ENCODE measurements at places on chromosomes 12 and 14. TPM values are rescaled to one million over a fixed set of nuclear protein-coding genes. Genes with fewer than 3 reads are reported as not detected.
A peak's percentile ranks its signal among the peaks of the same experiment; 100 is the strongest.

The CCDC198 gene
- total RNA-seq, result not detected

GRCh38 chr12:127035011-127035879 is 1231.7 kb upstream of the TMEM132C start:
- H3K27me3 ChIP-seq, result no peaks in the 10 kb centered on the region
- no peak for DNase-seq
- H3K27ac ChIP-seq, result no peak overlapping the region
- H3K4me1 ChIP-seq, result no peaks in the 10 kb centered on the region
- H3K36me3 ChIP-seq, result no peaks in the 10 kb centered on the region
- no peak overlapping the region for H3K4me3 ChIP-seq

GRCh38 chr12:104142543-104142942 is 4.5 kb upstream of the NFYB start:
- no peak for DNase-seq
- no peak overlapping the region for H3K4me3 ChIP-seq
- peaks cover 3% of the 10 kb centered on the region for H3K36me3 ChIP-seq
- peaks cover 13% of the 10 kb centered on the region for H3K27me3 ChIP-seq
- peaks cover 9% of the 10 kb centered on the region for H3K4me1 ChIP-seq

GRCh38 chr12:113808095-113808951 is 157.8 kb downstream of the RBM19 start:
- no peak overlapping the region for H3K27ac ChIP-seq
- peaks cover 14% of the 10 kb centered on the region for H3K36me3 ChIP-seq
- no peak overlapping the region for H3K4me3 ChIP-seq
- H3K4me1 ChIP-seq, result no peaks in the 10 kb centered on the region
- no peak for DNase-seq
- no peaks in the 10 kb centered on the region for H3K27me3 ChIP-seq

- DNase-seq, result no peak
- no peaks in the 10 kb centered on the region for H3K36me3 ChIP-seq
- H3K4me1 ChIP-seq, result peaks cover 46% of the 10 kb centered on the region
- no peaks in the 10 kb centered on the region for H3K27me3 ChIP-seq
- H3K27ac ChIP-seq, result no peak overlapping the region
- no peak overlapping the region for H3K4me3 ChIP-seq
Observed at GRCh38 chr14:105993814-105994213, 467.4 kb downstream of the TMEM121 start.

DNA sequence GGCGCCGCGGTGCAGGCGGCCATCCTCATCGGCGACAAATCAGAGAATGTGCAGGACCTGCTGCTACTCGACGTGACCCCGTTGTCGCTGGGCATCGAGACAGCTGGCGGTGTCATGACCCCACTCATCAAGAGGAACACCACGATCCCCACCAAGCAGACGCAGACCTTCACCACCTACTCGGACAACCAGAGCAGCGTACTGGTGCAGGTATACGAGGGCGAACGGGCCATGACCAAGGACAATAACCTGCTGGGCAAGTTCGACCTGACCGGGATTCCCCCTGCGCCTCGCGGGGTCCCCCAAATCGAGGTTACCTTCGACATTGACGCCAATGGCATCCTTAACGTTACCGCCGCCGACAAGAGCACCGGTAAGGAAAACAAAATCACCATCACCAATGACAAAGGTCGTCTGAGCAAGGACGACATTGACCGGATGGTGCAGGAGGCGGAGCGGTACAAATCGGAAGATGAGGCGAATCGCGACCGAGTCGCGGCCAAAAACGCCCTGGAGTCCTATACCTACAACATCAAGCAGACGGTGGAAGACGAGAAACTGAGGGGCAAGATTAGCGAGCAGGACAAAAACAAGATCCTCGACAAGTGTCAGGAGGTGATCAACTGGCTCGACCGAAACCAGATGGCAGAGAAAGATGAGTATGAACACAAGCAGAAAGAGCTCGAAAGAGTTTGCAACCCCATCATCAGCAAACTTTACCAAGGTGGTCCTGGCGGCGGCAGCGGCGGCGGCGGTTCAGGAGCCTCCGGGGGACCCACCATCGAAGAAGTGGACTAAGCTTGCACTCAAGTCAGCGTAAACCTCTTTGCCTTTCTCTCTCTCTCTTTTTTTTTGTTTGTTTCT is 1.7 kb downstream of the HSPA2 start:
- peak; percentile 27 for DNase-seq
- H3K4me1 ChIP-seq, result peaks cover 37% of the 10 kb centered on the region
- peaks cover 58% of the 10 kb centered on the region for H3K27me3 ChIP-seq
- peak overlapping the region; percentile 97 for H3K4me3 ChIP-seq
- H3K36me3 ChIP-seq, result peaks cover 12% of the 10 kb centered on the region

DNA sequence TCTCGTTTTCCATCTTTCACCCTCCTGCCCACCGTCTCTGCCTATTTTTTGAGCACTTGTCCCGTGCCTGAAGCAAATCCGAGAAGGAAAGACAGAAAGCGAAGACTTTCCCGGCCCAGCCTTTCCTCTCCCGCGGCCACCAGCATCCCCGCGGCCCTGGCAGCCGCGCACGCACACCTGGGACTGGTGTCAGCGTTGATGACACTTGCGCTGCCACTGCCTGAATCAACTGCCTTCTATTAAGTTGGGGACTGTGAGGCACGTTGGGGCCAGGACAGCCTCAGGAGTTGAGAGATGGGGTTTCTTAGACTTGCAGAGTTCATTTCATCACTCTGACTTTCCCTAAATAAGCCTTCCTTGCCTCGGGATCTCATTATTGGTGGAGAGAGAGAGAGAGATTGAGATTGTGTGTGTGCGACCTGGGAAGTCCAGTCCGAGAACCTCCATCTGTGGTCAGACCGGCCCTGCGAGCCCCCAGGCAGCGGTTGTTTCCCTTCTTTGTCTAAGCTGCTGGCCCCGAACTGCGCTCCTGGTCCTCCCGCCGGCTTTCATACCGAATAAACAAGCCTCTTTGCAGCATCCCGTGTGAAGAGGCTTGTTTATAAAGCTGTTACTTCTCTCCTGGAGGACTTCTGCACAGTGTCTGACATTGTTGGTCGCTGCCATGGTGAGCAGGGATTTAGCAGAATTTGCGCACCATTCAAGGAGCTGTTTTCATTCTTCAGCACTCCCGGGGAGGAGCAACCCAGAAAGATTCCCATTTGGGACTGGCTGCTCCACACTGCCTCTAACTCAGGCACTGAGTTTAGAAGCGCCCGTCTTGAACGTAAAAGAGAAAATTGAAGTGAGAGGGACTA is 1.5 kb downstream of the PDZRN4 start:
- DNase-seq, result no peak
- H3K27me3 ChIP-seq, result peaks cover 39% of the 10 kb centered on the region
- H3K27ac ChIP-seq, result no peak overlapping the region
- H3K4me1 ChIP-seq, result peaks cover 9% of the 10 kb centered on the region

- no peak overlapping the region for H3K4me3 ChIP-seq
- no peaks in the 10 kb centered on the region for H3K36me3 ChIP-seq
Observed at GRCh38 chr12:449203-449602, 10.5 kb upstream of the B4GALNT3 start.

GRCh38 chr12:68780731-68781130 is 27.2 kb upstream of the MDM2 start:
- H3K4me3 ChIP-seq, result no peak overlapping the region
- no peaks in the 10 kb centered on the region for H3K36me3 ChIP-seq
- no peak overlapping the region for H3K27ac ChIP-seq
- no peaks in the 10 kb centered on the region for H3K27me3 ChIP-seq

GRCh38 chr12:112303004-112303403 is 79.2 kb downstream of the HECTD4 start:
- peak; percentile 64 for DNase-seq
- peaks cover 11% of the 10 kb centered on the region for H3K4me1 ChIP-seq

The ARHGEF40 gene
- total RNA-seq, result 0.37 TPM

The NUP37 gene
- total RNA-seq, result 129 TPM

GRCh38 chr12:19223018-19223417 is 93.5 kb downstream of the PLEKHA5 start:
- no peak overlapping the region for H3K27ac ChIP-seq
- no peaks in the 10 kb centered on the region for H3K36me3 ChIP-seq
- no peak overlapping the region for H3K4me3 ChIP-seq
- no peak for DNase-seq
- H3K27me3 ChIP-seq, result no peaks in the 10 kb centered on the region

- H3K36me3 ChIP-seq, result no peaks in the 10 kb centered on the region
- no peak for DNase-seq
- peaks cover 53% of the 10 kb centered on the region for H3K4me1 ChIP-seq
- H3K27ac ChIP-seq, result no peak overlapping the region
- no peaks in the 10 kb centered on the region for H3K27me3 ChIP-seq
Observed at GRCh38 chr14:76918256-76918781, 92.1 kb downstream of the LRRC74A start.

The SLC10A1 gene
- total RNA-seq, result not detected

DNA sequence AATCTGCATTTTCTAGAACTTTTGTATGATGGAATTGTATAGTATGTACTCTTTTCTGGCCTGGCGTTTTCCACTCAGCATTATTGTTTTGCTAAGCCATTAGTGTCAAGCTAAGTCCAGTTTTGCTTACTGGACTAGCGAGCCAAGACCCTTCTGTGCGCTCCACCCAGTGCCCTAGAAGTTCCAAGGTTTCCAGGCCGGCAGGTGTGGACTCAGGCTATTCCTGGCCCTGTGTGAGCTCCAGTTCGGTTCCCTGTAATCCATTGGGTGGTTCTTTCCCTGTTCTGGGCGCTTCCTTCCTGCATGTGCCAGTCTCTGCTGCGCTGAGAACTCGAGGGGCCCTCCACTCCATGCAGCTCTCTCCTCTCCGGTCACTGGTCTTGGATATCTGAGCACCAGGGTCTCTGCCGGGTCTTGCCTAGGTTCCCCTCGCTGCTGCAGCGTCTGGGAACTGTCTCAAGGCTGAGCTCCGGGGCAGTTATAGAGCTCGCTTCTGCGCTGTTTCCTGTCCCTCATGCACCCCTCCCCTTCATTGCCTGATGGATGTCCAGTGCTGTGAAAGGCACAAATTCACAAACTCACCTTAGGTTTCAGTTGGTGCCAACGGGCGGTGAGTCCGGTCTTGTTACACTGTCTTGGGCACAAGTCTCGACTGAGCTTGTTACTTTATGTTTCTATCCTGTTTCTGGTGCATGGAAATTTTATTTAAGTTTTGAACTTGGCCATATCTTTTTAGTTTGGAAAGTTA is 100.8 kb downstream of the ADGRD1 start:
- no peaks in the 10 kb centered on the region for H3K4me1 ChIP-seq
- H3K4me3 ChIP-seq, result no peak overlapping the region
- peaks cover 38% of the 10 kb centered on the region for H3K27me3 ChIP-seq
- H3K36me3 ChIP-seq, result no peaks in the 10 kb centered on the region
- no peak overlapping the region for H3K27ac ChIP-seq

DNA sequence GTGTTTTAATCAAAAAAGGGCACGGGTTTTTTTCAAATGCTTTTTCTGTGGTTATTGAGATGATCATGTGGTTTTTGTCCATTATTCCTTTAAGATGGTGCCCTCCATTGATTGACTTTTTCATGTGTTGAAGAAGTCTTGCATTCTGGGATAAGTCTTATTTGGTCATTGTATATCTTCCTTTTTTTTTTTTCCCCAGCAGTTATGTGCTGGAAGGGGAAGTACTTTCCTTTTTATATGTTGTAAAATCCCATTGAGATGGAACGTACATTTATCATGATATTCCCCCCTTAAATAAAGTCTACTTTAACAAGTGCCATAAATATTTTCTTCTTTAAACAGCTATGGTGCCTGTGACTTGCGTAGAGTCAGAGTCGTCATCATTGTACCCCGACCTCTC is 24.8 kb upstream of the MUCL1 start:
- peak overlapping the region; percentile 34 for H3K27ac ChIP-seq
- no peak overlapping the region for H3K4me3 ChIP-seq
- no peaks in the 10 kb centered on the region for H3K4me1 ChIP-seq
- no peak for DNase-seq

DNA sequence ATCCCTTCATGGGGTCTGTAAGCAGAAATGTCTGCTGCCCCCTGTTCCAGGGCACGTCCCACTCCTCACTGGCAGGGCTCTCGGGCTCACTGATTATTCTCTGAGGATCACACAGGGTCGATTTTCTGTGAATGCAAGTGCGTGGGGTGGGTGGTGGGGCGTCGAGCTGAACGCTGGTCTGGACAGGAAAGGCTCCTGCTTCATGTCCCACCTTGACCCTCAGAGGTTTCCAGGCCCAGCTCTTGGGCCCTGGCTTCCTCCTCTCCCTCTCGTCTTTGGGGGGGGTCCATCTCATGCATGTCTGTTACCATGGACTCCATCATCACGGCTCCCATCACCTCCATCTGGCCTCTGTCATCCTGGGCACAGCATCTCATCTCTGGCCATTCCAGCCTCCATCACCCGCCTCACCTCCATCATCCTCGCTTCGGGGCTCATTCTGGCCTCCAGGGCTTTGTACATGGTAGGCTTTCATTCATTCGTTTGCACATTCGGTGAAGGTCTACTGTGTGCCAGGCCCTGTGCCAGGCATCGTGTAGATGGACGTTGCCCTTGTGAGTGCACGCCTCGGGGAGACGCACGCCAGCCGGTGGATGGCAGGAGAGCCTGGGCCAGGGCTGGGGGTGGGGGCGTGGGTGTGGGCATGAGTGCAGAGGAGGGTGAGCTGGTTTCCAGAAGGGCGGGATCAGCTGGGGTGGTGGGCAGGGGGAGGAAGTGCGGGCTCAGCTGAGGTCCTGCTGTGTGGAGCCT is 34.7 kb downstream of the RTL1 start:
- peaks cover 13% of the 10 kb centered on the region for H3K4me1 ChIP-seq
- no peak overlapping the region for H3K4me3 ChIP-seq

DNA sequence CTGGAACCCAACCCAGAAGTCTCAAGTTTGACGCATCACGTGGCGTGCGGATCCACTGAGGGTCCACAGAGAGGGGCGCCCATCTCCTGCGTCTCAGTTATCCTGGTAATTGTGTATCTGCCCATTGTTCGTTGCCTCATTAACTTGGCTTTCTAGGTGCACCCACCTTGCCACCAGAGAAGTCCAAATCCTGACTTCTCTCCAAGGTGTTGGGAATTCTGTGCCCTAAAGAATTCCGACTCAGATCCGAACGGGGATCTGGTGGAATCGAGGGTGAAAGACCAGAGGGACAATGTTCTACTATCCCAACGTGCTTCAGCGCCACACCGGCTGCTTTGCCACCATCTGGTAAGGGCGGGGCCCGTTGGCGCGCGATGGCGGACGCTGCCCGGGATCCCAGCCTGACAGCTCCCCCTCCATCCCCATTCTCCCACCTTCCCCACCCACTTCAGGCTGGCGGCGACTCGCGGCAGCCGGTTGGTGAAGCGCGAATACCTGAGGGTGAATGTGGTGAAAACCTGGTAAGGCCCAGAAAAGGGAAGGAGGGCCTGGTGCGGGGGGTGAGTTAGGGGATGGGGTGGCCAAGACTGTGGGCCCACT is 481 bp downstream of the REC8 start:
- H3K27ac ChIP-seq, result no peak overlapping the region
- DNase-seq, result no peak
- H3K4me1 ChIP-seq, result peaks cover 30% of the 10 kb centered on the region
- H3K4me3 ChIP-seq, result peak overlapping the region; percentile 91
- no peaks in the 10 kb centered on the region for H3K27me3 ChIP-seq

The STON2 gene
- 0.12 TPM for total RNA-seq

The ADIPOR2 gene
- total RNA-seq, result 37.0 TPM

The TAS2R9 gene
- not detected for total RNA-seq

The OTOGL gene
- total RNA-seq, result not detected
